Fibroblast of skin of right biceps (primary cell): ENCODE measurements at places on chromosomes 4 and X.
A peak's percentile ranks its signal among the peaks of the same experiment; 100 is the strongest.

- DNase-seq: peak; percentile 9
These were observed 2052.8 kb upstream of the TENM3 start for GRCh38 chr4:180190382-180190781.

DNA sequence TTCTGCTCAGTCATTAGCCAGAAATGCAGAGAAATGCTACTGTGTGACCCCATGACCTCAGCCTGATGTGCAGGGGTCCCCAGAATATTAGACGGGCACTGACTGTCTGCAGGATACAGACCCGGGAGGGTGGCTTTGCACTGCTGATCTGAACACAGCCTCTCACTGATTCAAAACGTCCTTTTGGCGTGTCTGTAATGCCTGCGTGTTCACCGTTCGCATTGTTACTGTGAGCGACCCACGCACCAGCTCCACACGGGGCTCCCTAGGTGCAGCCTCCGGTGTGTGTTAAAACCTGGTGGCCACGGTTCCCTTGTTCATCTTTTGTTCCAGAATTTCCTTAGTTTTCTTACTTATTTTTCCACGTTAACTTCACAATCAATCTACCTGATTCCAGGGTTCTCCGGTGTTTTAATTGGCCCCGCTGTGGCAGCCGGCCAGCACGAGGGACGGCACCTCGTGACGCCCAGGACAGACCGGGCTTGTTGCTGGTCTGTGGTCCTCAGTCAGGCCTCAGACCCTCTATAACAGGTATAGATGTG lies 32.0 kb upstream of the SPON2 start:
- DNase-seq: no peak

DNA sequence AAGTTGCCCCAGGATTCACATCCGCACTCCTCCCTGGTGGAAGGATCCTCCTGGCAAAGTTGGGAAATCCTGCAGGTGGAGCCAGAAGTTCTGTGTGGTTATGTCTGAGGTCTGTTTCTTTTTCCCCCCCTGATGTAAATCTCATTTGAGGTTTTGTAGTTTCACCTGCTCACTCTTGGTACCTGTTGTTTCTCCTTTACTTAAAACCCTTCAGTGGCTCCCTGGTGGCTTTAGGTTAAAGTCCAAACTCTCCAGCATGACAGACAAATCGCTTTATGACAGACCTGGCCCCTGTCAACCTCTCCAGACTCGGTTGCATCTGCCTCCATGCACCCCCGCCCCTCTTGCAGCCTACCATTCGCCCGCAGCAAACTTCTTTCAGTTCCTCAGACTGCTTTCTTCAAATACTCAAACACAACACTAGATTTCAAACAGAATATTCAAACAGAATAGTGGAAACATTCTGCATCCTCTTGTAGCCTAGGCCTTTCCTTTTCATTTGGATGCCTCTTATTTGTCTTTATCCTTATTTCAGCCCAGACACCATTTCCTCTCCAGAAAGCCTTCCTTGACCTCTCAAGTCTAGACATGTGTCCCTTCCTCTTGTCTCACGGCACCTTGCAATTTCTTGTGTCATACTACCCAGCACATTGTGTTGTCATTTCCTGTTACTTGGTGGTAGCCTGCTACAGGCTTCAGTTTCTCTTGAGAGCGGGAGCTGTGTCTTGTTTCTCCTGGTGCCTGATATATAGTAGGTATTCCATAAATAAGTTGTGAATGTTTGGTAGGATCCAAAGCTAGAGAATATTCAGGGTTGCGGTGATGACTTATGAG lies 24.8 kb downstream of the IL13RA1 start:
- DNase-seq: no peak

DNA sequence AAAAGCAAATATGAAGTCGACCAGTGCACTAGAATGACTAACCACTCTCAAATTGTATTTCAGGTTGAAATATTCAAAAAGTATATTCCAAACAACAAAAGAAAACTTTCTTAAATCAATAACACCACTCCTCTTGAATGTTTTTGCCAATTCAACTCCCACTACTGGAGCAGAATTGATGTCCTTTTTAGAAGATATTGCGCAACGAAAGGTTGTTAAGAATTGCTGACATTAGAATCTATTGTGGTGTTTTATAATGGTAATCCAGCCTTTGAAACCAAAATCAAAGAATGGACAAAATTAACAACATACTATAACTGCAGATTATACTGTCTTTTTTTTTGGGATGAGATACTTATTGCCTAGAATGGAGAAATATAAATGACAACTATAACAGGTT lies 331.3 kb downstream of the GRXCR1 start:
- DNase-seq: no peak

DNA sequence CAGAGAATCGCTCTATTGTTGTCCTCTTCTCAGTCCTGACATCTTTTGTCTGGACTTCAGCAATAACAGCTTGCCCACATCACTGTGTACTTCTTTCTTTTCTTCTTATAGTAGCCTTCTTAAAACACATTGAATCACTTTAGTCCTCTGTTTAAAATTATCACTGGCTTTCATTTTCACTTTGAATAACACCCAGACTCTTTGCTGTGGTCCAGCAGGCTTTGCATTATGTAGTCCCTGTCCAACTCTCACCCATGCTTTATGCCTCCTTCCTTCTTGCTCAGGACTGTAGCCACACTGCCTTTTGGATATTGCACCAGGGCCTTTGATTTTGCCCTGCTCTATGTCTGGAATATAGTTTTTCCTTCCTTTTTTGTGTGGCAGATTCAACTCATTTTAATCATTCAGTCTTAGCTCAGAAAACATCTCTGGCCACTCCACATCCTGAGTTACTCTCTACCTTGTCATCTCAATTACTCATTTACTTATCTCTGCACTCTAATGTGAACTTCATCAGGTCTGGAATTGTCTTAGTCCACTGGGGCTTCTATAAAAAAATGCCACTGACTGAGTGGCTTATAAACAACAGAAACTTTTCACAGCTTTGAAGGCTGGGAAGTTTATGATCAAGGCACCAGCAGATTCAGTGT lies 168.2 kb downstream of the C4orf33 start:
- no peak for DNase-seq

DNA sequence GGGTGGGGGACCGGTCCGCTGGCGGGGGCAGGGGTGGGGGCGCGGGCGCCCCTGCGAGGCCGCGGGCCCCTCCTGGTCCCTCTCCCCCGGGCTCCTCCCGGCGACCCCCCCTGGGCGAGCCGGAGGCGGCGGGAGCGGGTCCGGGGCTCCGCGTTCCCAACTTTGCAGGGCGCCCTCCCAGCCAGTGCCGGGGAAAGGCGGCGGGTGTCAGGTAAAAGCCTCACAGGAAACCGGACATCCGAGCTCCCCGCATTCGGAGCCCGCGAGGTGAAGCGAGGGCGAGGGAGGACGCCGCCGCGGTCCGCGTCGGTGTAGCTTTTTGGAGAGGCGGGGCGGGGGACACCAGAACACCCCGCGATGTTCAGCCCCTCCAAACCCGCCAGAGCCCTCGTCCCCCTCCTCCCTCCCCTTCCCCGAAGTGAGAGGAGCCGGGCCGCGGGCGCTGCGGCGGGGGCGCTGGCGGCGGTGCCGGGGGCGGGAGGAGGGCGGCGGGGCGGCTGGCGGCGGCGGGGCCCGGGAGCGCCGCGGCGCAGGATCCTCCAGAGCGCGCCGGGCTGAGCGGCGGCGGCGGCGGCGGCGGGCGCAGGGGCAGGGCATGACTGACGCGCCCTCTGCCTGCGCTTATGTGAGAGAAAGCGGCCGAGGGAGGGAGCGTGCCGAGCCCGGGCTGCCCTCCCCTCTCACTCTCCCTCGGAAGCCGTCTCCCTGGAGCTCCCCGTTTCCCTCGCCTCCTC lies at the start of gene VEGFC:
TSS of gene VEGFC (minus strand) at position 597 of the 734 bp plus-strand sequence. CDS start 611 bp downstream, outside the sequence.
- peak; percentile 87 for DNase-seq

DNA sequence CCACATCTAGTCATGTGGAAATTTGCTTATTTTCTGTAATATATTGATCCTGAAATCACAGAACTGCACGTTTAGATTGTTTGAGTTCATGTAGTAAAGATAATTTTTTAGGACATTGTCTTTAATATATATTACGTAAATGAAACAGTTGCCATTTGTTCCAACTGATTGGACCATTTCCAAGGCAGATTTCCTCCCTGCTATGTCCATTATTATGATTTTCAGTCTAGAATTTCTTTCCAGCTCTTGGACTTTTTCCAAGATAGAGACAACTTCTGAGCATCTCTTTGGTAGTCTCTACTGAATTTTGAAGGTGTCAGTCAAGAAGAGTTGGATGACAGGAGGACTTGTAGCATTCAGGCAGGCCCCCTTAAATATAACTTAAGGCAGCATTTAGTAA lies 94.6 kb downstream of the STIM2 start:
- no peak for DNase-seq

- DNase-seq: no peak
These were observed 92.5 kb downstream of the FNIP2 start for GRCh38 chr4:158861281-158861680.

DNA sequence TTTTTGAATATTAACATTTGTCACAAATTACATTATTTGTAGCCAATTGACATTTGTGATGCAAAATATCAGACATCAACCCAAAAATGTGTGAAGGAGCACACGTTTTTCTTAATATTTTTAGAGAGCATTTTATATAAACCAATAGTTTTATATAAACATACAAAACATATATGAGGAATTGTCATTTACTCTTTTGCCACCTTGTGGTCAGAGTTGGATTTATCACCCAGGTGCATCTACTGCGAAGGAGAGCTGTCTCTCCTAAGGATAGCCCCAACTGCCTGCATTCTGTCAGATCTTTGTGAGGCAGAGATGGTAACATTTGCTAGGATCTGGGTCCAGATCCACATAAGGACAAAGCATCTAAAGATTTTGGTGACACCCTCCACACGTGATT lies 2.5 kb upstream of the USP27X start:
- peak; percentile 8 for DNase-seq

- no peak for DNase-seq
These were observed 10.0 kb downstream of the TMEM156 start for GRCh38 chr4:39022241-39022640.

- DNase-seq: no peak
These were observed 201.8 kb upstream of the UGT8 start for GRCh38 chr4:114396808-114397207.

GRCh38 chr4:85774000-85774399 lies 299.1 kb downstream of the ARHGAP24 start:
- no peak for DNase-seq

- no peak for DNase-seq
These were observed 58.0 kb upstream of the PTPN13 start for GRCh38 chr4:86536151-86536550.

GRCh38 chr4:138301536-138301935 lies 59.4 kb upstream of the SLC7A11 start:
- DNase-seq: no peak

DNA sequence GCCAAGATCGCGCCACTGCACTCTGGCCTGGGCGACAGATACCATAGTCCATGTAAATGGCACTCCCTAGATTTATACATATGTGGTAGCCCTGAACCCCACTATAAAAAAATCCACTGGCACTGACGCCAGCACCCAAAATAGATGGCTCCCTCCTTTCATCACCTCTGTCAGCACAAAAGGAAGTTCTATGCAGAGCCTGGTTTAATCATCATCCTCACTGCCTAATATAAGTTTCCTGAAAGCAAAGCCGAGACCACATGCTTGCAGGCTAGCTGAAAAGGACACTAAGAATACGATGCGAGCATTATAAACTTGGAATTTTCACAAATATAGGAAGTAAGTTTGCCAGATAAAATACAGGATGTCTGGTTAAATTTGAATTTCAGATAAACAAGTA lies 27.5 kb upstream of the DOCK11 start:
- peak; percentile 15 for DNase-seq

- DNase-seq: no peak
These were observed 3.9 kb downstream of the HCFC1 start for GRCh38 chrX:153967536-153968224.
